Stimulated activated CD8-positive, alpha-beta memory T cell treated with anti-CD3 and anti-CD28 coated beads, Interleukin-4, amount 100 ng/mL, for 1 hour (primary cell): ENCODE measurements at places on chromosomes 7 and 10.

DNA sequence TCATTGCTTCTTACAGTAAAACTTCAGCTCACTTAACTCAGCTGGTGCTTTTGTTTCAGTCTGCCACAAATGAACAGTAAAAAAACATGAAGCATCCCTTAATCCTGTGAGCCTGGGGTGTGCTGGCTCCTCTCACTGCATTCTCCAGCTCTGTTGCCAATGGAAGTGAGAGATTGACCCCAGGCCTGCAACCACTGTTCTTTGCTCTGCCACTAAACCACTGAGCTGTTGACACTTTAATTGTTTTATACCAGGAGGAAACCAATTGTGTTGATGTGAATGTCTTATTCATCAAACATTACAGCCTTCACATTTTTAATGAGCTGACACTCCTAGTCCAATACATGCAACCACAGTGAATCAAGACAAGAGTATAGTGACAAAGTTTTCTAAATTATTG lies 69.4 kb upstream of the FZD1 start:
- DNase-seq: no peak

DNA sequence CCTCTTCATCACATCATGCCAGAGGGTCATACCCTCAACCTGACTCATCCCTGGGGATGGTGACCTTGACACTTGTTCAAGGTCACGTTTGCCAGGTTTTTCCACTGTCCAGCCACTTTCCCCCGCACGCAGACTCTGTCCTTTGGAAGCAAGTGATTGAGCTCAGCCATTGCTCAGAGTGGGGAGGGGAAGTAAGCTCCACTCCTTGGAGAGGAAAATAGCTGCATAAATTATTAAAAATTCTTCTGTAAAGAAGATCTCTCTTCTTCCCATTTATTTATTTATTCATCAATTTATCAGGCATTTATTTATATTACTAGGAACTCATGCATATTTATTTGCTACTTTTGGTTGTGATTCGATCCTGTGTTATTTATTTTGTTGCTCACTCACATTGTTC lies 88.0 kb downstream of the GLRX3 start:
- no peak for DNase-seq

DNA sequence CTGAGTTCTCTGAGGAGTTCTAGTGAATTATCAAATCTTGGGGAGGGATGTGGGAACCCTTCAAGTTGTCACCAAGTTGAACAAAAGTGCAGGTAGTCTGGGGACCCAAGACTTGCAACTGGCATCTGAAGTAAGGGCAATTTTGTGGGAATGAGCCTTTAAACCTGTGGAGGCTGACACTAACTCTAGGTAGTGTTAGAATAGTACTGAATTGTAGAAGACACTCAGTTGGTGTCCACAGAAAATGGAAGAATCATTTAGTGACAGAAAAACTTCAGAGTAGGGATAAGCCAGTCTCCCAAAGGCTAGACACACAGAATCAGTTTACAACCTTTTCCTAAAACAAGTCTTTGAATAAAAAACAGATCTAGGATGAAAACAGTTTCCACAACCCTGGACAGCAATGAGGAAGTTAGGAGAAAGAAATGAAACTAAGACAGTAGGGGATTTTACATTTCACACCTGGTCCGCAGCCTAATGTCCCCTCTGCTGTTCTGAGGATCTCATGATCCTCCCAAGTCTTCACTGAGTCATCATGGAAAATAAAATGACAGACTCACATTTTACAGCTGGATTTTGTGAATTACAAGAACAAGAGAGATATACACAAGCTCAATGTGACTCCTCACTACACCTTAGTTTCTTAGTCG lies 23.0 kb upstream of the ING3 start:
- no peak for DNase-seq

- DNase-seq: no peak
Measured at GRCh38 chr7:68720697-68721096, 877.6 kb upstream of the AUTS2 start.

DNA sequence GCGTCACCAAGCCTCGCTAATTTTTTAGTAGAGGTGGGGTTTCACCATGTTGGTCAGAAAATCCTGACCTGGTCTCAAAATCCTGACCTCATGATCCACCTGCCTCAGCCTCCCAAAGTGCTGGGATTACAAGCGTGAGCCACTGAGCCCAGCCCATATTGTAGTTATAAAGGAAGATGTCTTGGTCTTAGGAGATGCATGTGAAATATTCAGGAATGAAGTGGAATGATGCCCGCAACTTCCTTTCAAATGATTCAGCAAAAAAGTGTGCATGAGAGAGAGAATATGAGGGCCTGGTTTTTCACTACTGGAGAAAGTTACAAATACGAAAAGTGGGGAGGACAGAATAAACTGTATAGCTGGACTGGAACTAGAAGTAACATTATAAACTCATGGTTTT lies 15.9 kb downstream of the TMEM209 start:
- DNase-seq: no peak

DNA sequence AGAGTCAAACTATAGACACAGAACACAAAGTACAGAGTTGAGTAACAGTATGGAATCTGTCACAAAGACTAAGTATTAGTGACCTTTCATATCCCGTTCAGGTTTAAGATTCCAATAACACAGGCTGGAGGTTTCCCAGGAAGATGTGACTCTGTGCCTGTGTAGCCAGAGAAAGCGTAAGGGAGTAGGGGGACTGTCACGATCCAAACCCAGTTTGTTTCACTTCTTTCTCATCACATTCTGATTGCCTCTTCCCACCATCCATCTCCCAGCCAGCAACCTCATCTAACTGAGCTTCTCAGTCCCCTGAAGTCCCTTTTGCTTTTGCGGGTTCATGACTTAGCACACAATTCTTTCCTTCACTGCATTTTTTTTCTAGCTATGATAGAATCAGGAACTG lies 76.4 kb upstream of the NPVF start:
- no peak for DNase-seq

- DNase-seq: no peak
Measured at GRCh38 chr7:53191191-53191695, 155.8 kb downstream of the POM121L12 start.

- no peak for DNase-seq
Measured at GRCh38 chr10:116469437-116469836, 41.8 kb downstream of the PNLIPRP3 start.

GRCh38 chr7:77862691-77863090 lies 64.1 kb downstream of the PHTF2 start:
- DNase-seq: no peak

- no peak for DNase-seq
Measured at GRCh38 chr10:125392609-125393008, 232.2 kb upstream of the CTBP2 start.

DNA sequence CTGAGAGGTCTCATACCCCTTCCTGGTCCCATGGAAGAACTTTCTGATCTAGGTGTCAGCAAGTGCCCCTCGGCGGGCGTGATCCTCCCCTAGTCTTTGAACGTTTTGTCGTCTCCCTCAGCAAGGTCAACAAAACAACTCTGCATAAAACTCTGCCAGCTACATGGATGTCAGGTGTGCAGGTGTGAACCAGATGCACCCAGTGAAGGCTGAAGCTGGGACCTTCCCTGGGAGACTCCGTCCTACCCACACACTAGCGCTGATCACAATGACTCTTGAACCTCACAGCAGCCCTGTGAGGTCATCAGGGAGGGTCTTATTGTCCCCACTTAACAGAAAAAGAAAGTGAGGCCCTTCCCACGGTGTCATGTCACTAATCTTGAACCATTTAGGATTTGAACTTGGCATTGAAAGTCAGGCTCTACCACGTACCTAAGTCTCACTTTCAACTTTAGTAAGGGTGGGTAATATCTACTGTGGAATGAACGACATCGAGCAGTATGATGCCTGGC lies 68.1 kb downstream of the VSTM4 start:
- no peak for DNase-seq

DNA sequence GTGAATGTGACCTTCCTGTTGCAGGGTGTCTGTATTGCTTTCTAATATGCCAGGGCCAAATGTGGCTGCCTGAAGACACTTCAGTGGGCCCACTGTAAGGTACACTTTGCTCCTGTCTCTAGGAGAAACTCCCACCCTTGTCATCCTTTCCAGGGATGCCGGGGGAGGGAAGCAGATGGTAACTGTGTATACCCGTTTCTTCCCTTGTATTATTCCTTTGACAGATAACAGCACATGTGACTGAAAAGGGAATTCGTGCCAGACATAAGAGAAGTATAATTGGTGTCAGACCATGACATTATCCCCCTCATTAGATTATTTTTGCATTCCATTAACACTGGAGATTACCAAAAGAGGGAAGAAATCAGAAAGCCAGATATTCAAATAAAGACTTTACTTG lies 317.7 kb downstream of the CAMK1D start:
- DNase-seq: no peak

- no peak for DNase-seq
Measured at GRCh38 chr10:93476756-93477155, 5.4 kb downstream of the MYOF start.

GRCh38 chr10:69492746-69493462 lies 41.6 kb downstream of the TSPAN15 start:
- no peak for DNase-seq

DNA sequence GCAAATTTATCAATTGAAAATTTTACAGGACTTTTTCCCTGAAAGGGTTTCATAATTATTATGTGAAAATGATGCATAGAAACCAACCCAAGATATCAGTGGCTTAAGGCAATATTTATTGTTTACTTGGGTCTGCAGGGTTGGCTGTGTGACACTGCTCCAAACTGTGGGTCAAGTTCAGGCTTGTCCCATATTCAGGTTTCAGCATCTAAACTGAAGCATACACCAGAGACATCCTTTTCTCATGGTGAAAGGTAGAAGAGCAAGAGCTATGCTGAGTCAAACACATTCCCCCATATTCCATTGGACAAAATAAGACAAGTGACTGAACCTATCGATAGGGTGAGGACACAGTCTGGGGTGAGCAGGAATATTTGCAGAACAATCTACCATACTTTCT lies 110.9 kb downstream of the MAPK8 start:
- no peak for DNase-seq

DNA sequence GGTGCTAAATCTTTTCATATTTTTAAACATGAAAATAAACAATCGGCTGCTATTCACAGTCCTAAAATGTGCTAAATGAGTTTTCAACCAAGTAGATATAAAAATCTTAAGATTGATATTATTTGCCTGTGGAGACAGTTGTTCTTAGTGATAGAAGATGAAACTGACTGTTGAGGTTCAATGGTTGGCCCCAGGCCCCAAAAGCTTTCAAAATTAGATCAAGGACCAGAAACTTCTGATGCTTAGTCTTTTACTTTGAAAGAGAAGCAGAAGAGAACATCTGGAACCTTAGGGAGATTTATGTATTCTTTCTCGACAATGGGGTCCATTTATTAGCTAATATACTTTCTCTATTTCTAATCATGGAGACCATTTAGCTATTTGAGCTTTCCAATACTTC lies 155.8 kb downstream of the REEP3 start:
- DNase-seq: no peak

DNA sequence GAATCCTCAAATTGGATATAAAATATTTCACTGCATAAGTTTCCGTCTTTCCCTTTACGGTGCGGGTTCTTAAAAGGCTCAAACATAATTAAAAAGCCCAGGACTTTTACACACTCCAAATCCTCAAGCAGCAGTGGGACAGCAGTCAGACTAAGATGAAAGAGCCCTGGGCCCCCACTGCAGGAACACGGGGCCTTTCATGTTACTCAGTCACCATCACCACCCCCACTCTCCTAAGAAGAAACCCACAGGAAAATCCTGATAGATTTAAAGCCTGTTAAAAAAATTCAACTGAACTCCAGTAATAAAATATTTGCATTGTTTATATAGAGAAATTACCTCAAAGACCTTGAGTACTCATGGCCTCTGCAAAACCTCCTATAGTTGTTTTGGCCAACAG lies 74.0 kb upstream of the TRIL start:
- DNase-seq: no peak
